ENCODE measurements at places on chromosomes 4 and X.

- DNase-seq: no peak
These were observed 34.2 kb downstream of the COX7B2 start for GRCh38 chr4:46874811-46875210.

- no peak for DNase-seq
These were observed 67.7 kb upstream of the PGRMC2 start for GRCh38 chr4:128355305-128355704.

DNA sequence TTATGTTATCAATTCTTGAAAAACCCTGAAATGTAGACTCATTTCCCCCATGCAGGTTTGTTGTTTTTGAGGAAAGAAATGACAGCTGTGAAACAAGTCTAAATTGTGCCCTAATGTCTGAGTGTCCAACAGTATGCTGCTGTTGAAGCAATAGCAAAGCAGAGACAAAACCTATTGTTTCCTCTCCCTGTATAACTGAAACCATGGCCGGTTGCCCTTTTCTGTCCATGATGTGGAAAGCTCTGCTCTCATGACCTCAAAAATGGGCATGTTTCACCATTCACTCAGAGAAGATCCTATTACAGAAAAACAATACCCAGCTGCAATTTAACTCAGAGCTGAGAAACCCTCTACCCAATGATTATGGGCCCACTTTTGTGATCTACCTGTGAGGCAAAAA is 312.6 kb upstream of the FTHL17 start:
- DNase-seq: no peak

GRCh38 chr4:82780170-82780751 is 18.3 kb downstream of the SCD5 start:
- DNase-seq: no peak

DNA sequence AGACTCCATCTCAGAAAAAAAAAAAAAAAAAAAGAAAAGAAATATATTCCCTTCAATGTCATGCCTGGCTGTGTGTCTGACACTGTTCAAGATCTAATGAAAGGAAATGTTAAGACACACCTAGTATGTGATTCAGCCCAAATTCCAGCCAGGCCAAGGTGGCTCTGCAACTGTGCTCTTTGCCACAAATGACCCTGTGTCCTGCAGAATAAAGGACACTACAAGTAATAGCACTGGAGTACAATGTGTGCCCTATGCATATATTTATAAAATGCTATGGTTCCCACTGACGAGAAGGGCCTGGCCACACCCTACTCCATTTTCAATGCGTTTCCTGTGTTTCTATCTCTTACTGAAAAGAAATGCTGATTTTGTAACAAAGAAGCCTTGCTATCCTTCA is 98.0 kb upstream of the SORBS2 start:
- DNase-seq: no peak

DNA sequence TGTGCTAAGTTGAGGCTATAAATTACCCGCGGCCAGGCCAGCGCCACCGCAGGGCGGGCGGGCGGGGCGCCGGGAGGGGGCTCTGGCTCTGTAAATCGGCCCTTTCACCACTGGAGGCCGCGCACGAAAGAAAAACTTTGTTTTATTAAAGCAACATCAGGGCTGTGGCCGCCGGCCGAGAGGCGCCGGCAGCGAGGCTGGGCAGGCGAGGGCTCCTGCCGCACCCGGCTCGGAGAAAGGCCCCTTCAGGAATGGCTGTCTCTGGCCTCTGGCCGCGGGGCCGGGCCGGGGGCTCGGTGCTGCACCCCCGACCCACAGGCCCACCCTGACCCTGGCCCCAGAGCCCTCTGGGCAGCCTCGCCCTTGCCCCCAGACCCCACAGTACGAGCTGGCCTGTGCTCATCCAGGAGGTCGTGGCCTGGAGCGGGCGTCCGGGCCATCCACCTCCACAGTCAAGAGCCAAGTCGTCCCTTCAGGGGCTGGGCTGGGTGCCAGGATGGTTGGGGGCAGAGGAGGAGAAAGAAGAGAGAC is 29.5 kb upstream of the FGFR3 start:
- no peak for DNase-seq

DNA sequence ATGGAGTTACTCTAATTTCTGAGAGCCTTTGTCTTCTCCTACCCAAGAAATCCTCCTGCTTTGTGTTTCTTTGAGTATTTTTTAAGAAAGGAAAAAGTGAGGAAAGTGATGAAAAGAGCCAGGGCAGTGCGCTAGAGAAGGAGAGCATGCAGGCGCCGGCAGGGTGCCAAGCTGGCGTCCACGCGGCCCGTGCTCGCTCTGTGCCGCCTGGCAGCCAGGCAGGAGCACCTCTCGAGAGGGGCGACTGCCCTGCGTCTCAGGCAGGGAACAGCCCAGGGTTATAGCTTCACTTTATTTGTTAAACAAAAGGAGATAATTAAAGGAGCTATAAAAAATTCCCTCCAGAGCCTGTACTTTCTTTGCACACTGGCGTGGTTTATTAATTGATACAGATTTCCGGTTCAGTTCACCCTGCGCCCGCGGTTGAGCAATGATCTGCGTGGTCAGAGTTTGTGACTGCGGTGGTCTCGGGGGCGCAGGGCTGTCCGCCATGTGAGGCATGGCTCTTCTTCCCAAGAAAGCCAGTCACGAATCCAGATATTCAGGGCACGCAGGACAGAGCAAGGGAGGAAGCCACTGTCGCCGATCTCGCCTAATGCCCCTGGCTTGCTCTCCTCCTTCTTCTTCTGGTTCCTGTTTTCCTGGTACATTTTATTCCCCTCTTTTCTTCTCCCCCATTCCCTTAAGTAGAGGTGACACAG is 110.8 kb upstream of the PAQR3 start:
- no peak for DNase-seq

DNA sequence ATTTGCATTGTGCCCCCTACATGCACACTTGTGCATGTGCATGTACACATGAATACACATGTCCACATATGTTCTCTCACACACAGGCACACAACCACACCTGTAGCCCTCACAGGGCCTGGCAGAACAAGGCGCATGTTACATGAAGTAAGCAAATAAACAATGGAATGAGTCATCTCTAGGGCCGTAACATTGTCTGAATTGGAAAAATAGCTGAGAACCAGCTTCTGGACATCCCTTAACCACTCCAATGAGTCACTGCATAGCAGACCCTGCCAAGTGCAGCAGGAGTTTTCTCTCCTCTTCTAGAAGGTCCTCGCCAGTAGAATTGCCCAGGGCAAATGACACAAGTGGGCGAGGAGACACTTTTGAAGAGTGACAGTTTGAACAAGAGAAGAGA is 66.1 kb downstream of the MAGEA10 start:
- DNase-seq: no peak

GRCh38 chrX:132501606-132502005 is 12.8 kb upstream of the MBNL3 start:
- no peak for DNase-seq

GRCh38 chr4:182752158-182752910 is 164.9 kb downstream of the DCTD start:
- peak; percentile 69 for DNase-seq

DNA sequence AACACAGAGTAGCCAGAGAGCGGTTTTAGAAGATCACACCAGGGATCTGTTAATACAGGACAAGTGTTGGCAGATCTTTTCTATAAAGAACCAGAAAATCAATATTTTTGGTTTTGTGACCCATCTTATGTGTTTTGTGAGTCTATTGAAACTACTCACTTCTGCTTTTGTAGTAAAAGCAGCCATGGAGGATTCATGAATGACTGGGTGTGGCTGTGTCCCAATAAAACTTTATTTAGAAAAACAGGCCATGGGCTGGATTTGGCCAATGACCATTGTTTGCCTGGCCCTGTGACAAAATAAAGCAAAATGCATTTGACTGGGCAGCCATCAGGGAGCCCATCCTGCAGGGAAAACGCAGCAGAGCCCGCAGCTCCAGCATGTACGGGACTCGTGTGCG is 99.9 kb upstream of the ADRA2C start:
- no peak for DNase-seq

DNA sequence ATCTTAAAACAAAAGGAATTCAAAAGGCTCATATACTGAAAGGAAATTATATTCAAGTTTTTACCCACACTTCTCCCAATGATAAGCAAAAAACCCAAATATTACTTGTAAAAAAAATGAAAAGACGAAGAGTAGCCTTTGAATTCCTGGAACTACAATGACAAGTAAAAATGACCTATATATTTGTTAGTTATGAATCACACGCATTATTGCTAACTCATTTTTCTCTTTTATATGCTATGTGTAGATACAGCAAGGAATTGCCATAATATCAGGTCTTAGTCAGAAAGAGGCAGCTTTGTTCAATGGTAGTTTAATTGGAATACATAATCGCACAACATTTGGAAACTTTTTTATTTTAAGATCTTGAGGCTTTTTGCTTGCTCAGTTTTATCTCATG is 22.7 kb upstream of the ASB5 start:
- DNase-seq: no peak

DNA sequence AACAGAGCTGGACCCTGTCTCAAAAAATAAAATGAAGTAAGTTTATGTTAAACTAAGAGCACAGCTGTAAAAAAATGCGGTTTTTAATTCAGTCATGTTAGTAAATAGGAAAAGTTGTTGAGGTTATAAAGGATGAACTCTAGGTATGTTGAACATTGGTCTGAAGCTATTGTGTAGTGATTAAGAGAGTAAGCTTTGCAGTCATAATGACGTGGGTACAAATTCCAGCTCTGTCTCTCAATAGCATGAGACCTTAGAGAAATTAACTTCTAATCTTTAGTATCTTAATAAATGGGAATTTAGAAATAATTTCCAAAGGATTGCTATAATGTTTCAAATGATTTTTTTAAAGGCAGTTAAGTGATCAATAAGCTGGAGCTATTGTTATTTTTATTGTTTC is 2.9 kb upstream of the YTHDC1 start:
- no peak for DNase-seq

- DNase-seq: no peak
These were observed 85.7 kb upstream of the MTM1 start for GRCh38 chrX:150482537-150483206.

DNA sequence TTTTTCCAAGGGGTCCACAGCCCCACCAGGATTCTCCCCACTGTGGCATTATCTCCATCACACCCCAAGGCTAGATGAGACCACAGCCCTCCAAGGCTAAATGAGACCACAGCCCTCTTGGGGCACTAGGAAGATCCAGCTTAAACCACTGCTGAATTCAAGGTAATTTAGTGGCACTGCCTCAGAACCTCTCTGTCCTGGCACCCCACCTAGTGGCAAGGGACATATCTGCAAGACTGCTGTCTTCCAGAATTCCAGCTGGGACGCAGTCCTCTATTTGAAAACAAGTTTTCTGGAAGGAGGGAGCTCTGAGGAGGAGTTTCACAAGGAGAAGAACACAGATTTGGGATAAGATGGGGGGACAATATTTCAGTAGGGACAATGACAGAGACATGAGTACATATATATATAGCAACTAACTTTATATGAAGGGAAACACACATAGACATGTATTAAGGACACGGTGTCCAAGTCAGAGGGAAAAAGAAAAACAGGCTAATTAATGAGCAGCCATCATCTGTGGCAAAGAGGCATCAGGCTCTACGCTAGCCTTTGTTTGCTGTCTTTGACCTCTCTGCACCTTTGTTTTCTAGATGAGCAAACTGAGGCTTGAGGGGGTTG is 9.3 kb downstream of the CETN2 start:
- DNase-seq: no peak

- DNase-seq: peak; percentile 54
These were observed 164.3 kb upstream of the PABPC4L start for GRCh38 chr4:134365852-134366251.

DNA sequence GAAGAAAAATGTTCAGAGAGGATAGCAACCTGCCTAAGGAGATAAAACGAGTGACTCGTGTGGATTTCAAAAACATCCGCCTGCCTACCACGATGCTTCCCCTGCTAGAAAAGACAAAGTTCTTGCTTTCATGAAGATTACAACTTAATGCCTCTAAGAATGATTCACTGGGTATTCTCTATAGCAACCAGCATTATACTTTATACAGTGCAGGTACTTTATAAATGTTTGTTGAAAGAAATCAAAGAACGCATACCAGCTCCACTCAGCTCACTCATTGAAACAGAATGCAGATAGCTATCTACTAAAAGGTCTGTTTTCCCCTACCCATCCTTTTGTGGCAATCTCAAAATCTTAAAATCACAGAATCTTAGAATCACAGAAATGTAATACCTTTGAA is 33.7 kb downstream of the GASK1B start:
- no peak for DNase-seq

DNA sequence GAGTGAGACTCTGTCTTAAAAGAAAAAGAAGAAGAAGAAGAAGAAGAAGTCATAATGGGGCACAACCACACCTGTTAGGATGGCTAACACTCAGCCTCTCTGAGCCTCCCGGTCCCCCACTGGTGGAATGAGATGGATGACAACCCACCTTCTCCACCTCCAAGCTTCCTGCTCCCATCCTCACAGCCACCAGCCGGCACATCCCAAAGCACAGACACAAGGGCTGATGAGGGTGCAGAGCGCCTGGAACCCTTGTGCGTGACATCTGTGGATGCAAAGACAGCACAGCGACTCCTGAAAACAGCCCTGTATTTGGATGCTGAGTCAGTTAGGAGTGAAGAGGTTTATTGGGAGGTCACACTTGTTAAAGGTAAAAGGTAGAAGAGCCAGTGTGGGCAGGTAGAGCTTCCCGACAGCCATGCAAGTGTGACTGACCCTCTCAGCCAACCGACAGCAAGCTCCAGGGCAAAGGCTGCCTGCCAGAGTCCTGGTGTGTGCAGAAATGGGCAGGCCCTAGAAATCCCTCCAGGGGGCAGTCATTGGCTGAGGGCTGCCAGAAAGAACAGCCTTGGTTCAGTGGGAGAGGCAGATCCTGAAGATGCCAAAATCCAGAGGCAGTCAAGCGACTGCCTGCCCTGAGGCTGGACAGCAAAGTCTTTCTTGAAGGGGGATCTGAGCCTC is 26.6 kb upstream of the MAN2B2 start:
- DNase-seq: no peak

DNA sequence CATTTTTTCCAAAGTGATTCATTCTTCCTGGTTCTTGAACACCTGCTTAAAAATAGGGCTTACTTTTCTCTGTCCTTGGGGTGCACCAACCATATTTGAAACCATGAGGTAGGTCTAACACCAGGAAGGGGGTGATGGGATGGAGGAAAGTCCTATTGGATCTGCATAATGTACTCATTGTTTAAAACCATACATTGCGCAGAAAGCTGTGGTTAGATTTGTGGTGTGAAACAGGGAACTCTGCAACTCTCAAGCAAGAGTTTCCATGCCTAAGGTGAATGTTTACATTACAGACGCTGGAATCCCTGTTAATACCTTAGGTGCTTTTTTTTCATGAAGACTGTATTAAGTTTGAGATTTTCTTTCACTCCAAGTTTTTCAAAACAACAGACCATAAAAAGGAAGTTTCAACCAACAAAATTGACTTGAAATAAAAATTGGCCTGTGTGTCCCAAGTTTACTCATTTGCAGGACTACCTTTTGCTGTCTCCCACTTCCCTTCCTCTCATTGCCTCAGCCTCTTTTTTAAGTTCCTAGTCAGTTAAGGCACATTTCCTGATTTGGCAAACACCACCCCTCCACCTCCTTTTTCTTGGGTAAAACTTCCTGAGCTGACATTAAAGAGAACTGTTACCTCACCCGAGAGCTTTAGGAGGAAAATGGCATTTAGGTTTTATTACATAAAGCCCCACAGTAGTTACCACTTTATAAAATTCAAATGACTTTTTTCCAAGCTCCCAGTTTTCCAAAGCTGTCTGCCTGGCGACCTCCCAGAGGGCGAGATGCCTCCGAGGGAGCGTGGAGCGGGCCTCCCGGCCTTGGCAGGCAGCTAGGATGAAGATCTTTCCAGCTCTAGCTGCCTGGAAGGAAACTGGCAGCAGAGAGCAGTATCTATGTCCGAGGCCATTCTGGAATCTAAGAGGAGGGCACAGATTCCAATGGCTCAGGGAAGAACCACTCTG is 47.9 kb upstream of the RBPJ start:
- no peak for DNase-seq

- no peak for DNase-seq
These were observed 185.2 kb downstream of the UNC5C start for GRCh38 chr4:95363559-95363925.

GRCh38 chr4:189083769-189084168 is 856.9 kb upstream of the FRG1 start:
- no peak for DNase-seq

Data from fibroblast of skin of left biceps (primary cell).